Activated T-cell treated with anti-CD3 and anti-CD28 coated beads, Interleukin-2, amount 50 U/mL, for 24 hours (primary cell): ENCODE measurements at places on chromosomes 2 and 18.

DNA sequence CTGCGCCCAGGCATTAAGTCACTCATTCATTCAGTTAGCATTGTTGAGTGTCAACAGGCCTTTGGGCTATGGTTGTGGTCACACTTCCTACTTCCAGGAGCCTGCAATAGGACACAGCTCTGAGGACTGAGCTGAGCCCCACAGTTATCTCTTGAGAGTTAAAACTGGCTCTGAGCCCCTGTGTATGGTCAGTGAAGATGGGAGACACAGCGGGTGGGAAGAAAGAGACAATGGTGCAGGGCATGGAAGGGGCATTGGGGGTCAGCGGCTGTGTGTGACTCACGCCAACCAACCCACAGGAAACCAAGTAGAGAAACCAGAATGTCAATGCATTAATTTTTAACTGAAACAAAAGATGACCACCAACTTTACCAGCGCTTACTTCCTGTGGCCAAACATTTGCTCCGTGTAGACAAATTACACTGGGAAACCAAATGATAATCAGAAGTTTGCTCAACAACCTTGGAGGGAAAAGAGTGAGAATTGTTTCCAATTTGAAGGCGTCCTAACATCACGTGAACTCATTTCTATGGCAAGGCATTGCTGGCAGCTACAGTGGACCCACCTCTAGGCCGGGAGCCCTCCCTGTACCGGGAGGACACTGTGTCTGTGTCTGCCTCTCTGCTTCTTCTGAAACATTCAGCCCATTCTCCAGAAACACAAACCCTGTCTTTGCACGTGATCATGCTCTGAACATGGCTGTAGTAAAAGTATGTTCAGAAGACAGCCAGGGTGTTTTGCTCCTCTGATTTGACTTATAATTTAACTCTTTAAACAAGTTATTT, 212.0 kb upstream of the ID2 start:
- DNase-seq: peak; percentile 18

- DNase-seq: no peak
Measured at GRCh38 chr2:55885127-55885943, 38.2 kb downstream of the EFEMP1 start.

- no peak for DNase-seq
Measured at GRCh38 chr2:233163486-233164103, 87.9 kb upstream of the ATG16L1 start.

GRCh38 chr2:163664610-163665009, 71.2 kb downstream of the FIGN start:
- DNase-seq: no peak

- DNase-seq: no peak
Measured at GRCh38 chr18:59006461-59007067, 133.1 kb upstream of the SEC11C start.

GRCh38 chr2:71071681-71072398, 3.4 kb downstream of the NAGK start:
- peak; percentile 67 for DNase-seq

GRCh38 chr2:63840081-63840784, 1.5 kb upstream of the UGP2 start:
- DNase-seq: no peak

DNA sequence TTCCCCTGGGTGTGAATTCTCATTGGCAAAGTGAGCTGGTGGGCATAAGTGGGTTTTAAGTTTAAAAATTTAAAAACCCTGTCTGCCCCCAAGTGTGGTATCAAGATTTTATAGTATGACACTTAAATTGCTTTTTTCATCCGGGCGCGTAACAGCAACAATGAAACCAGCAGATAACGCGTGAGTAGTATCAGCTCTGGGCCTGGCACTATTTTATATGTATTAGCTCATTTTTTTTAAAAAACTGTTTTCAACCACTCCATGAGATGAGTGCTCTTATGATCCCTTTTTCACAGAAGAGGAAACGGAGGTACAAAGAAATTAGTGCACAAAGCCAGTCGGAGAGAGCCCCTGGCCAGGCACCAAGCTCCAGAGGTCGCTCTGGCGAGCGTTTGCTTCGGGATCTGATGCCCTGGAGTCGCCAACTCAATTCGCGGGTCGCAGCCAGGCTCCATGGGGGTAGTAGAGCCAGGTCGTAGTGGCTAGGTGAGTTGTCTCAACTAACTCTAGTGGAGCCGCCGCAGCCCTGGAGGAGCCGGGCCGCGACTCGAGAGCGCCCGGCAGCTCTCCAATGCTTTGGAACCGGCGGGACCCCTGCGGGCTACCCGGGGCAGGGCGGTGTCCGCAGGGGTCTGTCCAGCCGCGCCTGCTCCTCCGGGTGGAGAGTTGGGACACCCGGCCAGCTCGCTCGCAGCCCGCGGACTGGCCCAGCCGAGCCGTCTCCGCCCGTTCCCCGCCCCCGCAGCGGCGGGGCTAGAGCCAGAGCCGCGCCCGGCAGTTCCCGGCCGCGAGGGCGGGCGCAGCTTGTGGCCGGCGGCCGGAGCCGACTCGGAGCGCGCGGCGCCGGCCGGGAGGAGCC, at the start of gene IL1R1:
Gene IL1R1, plus strand, starts transcription at position 777 of the 859 bp plus-strand sequence. CDS start 14,979 bp downstream, outside the sequence.
- DNase-seq: peak; percentile 65

- DNase-seq: no peak
Measured at GRCh38 chr18:35268821-35269220, 21.2 kb downstream of the ZSCAN30 start.

GRCh38 chr2:147348931-147349555, 495.8 kb upstream of the ACVR2A start:
- DNase-seq: no peak

- no peak for DNase-seq
Measured at GRCh38 chr2:71892896-71893295, 254.8 kb downstream of the CYP26B1 start.

- DNase-seq: no peak
Measured at GRCh38 chr2:105737980-105738657, 6.6 kb upstream of the NCK2 start.

GRCh38 chr2:174449033-174449432, 37.8 kb downstream of the GPR155 start:
- DNase-seq: no peak

GRCh38 chr18:9410515-9410914, 64.8 kb upstream of the RALBP1 start:
- DNase-seq: no peak

DNA sequence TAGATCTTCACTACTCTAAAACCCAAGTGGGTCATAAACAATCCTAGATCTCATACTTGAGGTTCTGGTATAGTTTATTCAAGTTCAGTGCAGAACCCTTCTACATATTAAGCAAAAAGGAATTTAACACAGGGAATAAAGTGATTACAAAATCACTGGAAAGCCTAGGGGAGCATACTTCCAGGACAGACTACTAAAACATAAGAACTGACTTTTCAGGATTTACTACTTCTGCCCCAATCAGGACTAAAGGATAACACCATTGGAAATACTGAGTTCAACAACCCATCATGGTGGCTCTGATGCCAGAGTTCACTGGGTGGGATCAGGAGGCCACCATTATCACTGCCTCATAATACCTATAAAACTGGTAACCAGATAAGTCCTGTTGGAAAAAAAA, 123.6 kb downstream of the DNAH7 start:
- DNase-seq: no peak

DNA sequence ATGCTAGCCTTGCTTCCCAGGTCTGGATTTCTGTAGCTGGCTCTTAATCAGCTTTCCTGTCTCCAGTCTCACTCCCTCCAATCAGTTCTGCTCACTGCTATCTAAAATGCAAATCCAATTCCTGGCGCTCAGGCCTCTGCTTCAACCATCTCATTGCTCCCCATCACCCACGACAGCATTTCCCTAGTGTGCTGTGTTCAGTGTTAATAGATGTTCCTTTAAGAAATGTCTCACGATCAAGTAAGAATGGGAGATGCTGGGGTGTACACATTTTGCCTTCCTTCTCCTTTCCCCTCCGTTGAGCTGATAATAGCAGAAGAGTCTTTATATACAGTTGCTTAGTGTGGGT, 1.6 kb upstream of the PUM2 start:
- no peak for DNase-seq

GRCh38 chr18:60123031-60123430, 223.2 kb downstream of the PMAIP1 start:
- no peak for DNase-seq

GRCh38 chr2:205245001-205245400, 437.3 kb upstream of the NRP2 start:
- DNase-seq: no peak

DNA sequence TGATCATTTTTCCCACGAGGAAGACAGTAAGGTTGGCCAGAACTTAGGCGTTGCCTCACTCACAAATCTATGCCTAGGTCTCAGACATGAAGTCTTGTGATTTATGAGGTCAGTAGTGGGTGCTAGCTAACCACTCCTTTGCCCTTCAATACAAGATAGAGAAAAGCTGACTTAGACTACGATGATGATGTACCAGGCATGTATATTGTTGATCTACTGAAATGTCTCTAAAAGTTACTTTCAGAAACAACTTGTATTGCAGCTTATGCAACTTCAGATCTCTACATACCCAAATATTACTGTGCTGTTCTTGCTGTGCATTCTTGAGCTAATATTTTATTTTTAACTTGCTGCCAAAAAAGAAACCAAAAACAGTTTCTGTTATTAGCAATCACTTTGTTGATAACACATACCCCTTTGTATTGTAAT, 30.6 kb downstream of the MAPRE2 start:
- DNase-seq: no peak

DNA sequence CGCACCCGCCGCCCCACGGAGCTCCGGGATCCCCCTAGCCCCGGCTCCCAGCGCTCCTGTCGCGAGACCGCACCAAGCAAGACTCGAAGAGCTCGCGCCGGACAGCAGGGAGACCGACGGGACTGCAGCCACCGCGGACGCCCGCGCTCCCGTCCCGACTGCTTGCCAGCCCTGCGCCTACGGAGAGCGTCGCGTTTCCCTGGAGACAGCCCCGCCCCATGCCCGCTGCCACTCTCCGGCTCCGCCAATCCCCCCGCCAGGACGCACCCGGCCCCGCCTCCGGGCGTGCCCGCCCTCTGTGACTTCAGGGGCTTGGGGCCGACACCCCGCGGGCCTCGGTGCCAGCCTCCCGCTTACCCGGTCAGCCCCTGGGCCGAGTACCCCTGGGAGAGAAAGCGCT, at the start of gene ANKMY1:
Gene ANKMY1, minus strand, starts transcription at position 181 of the 400 bp plus-strand sequence. CDS start 653 bp downstream, outside the sequence.
- peak; percentile 85 for DNase-seq

DNA sequence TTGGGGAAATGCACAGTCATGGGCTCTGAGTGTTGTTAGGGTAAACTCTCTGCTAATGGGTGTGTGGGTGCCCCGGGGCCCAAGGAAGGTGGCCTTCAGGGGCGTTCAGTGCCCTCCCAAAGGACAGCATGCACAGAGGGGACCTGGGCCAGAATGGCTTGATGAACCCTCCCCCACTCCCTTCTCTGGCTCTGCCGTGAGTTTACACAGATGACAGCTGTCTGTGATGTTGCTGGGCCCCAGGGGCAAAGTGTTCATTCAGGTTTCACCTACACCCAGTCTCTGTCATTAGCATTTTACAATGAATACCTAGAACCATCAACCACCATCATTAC, 3.2 kb downstream of the NPPC start:
- DNase-seq: peak; percentile 9

DNA sequence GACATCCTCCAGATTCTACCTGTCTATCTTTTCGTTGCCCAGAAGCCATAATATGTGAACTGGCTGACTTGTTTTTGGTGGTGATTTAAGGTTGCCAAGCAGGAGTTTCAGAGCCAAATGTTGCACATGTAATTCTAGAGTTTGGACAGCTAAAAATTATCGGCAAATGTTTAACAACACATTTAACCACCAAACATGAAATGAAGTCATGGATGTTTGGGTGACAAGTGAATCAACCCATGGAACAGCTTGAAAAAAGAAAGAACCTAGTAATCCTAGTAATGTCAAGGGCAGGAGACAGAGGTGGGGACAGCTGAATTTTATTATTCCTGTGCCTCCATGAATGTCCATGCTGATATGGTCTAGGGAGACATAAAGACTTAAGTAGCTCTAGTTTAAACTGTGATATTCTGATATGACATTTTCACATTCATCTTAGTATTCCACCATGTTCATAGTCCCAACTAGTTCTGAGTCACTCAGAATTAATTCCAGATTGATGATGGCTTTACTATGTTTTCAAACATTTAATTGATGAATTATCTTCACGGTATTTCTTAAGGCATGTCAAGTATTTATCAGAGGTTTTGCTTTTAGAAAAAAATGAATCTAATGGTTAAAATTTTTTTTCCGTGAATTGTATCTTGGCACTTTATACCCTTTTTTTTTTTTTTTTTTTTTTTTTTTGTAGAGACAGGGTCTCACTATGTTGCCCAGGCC, 101.7 kb downstream of the SOCS6 start:
- DNase-seq: no peak

- DNase-seq: no peak
Measured at GRCh38 chr2:54952425-54952824, 97.8 kb downstream of the RTN4 start.

GRCh38 chr2:176997792-176998169, 214.8 kb upstream of the HNRNPA3 start:
- DNase-seq: no peak

DNA sequence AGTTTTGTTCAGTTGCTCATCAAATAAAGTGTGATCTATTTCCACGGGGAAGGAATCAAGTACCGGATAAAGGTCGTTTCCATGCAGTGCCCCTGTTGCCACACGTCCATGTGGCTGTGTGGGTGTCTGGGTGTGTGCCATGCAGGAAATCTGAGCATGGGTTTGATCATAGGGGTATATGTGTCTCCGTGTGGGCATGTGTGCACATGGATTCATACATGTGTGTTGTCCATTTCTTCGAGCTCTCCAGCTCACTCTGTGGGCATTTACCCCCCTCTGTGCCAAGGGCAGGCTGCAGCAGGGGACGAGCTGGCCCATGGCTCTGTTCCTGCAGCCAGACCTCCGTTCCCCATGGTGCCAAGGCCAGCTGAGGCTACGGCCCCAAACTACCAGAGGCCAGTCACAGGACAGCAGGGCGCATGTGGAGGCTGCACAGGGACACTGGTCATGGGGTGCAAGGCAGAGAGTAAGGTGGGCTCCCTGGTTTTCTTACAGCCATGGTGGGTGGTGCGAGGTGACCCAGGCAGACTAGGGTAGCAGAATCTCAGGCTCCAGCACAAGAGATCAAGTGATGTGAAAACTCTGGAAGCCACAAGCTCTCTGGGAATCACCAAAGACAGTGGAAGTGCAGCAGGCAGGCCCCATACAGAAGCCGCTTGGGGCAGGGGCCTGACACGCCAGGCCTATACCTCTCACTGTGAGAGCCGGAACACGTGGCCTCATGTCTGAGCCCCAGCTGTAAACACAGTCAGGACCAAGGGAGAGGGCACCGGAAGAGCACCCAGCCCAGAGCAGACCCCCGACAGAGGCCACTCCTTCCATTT, 66.4 kb upstream of the RAB6C start:
- DNase-seq: no peak

- no peak for DNase-seq
Measured at GRCh38 chr2:60495041-60495625, 58.3 kb downstream of the BCL11A start.

- DNase-seq: no peak
Measured at GRCh38 chr2:98901291-98901690, 34.7 kb downstream of the CRACDL start.
